ENCODE measurements at places on chromosomes 16 and 17.
A peak's percentile ranks its signal among the peaks of the same experiment; 100 is the strongest.

DNA sequence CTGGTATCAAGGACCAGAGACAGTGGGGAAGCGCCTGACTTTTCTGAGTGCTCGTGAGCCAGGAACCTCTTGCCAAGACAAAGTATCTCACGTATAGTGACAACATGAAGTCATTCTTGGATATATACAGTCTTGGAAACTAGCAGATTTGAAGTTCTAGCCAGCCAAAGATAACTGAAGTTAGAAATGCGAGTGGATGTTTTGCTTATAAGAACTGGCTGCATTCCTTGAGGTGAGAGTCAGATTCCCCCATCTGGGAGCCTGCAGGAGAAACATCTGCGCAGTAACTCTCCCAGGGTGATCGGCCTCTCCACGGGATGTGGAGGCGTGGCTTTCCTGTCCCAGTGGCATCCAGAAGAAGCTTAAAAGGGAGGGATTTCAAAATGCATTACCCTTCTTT is 89.8 kb downstream of the SHISA6 start:
- peak; percentile 1 for DNase-seq

DNA sequence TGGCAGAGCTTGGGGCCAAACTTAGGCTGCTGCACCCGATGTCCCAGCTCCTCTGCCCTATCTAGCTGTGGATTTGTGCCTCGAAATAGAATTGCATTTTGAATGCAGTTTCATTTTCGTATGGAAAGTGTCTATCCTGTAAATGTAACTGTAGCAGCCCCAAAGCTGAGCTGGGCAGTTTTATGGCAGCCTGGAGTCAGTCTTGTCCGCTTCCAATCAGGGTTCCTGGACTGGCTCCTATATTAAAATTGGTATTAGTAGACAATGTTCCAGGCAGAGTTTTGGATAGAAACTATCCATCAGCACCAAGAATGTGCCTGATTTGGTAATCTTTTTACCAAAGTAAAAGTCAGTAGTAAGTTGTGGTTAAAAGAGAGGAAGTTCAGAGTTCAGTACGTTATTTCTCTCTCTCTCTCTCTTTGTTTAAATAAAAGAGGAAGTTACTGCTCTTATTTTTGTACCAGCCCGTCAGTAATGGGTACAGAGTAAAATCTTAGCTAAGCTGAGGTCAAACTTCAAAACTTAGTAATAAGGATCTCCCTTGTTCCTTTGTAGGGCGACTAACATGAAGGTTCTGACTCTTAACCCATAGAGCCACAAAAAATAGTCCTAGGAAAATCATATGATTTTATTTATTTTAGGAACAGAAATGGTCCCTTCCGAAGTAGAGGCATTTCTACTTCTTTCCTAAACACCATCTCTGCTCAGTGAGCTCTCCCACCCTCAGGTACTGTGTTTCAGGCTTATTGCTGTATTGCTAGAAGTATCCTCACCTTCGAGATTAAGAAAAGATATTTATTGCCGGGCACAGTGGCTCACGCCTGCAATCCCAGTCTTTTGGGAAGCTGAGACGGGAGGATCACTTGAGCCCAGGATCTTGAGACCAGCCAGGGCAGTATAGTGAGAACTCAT is 28.0 kb downstream of the PRKCB start:
- DNase-seq, result no peak

- no peak for DNase-seq
Measured at GRCh38 chr16:53713403-53714204, 9.6 kb downstream of the FTO start.

DNA sequence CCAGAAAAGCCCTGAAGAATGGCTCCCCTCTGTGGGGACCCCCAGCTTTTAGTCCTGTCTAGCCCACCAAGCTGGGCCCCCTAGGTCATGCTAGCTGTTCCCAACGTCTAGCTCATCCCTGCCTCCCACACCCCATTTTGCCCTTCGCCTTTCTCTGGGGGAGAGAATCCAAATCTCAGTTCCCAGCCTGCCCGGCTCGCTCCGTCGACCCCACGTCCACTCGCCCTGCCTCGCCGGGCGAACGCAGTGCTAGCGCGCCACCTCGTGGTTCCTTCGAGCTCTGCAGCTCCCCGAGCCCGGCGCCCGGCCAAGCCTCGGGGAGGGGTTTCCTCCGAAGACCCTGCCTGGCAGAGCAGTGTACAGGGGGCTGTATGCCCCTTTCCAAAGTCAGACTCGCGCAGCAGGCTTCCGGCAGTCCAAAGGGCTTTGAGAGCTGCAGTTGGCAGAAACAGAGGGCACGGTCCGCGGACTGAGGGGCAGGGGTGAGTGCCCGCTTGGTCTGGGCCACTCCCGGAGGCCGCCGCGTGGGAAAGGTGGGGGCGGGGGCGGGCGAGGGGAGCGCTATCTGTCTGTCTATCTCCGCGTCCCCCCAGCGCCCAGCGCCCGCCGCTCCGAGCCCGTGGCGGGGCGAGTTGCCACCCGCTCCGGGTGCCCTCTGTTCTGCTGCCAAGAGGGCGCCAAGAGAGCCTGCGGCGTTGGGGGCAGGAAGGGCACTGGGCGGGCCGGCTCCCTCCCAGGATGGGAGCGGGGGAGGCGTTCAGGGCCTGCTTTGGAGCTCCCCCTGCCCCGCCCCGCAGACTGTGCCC is 1.7 kb upstream of the DLX3 start:
- DNase-seq, result peak; percentile 73

DNA sequence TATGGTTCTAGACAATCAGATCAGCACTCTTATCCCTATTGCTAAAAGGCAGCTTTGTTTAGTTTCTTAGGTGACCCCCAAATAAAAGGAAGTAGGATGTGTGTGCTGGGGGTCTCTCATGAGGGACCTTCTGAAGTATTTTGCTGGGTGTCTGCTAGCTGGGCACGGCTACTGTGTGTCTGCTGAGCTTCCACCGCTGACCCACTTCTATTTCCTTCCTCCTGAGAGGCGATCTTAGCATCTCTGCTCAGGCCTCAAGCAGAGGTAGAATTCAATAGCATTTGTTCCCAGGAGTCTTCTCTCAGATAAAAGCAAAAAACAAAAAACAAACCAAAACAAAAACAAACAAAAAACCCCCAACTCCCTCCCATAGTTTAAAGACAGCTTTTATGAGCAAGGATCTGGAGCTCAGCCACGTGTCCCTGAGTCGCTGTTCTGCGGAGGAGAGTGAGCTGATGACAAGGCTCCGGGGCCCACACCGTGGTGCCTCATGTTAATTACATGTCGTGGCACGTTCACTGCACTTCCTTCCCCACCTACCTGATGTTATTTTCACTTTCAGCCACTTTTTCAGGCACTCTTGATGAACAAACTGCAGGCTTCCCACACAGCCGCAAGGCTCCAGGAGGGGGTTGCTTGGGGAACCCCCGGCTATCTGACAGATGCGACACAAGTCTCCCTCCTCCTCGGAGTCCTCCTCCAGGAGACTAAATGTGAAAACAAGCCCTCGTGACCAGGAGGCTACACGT is 83.5 kb downstream of the MARCHF10 start:
- DNase-seq, result peak; percentile 40

GRCh38 chr17:80028030-80028429 is 7.6 kb downstream of the TBC1D16 start:
- no peak for DNase-seq

GRCh38 chr17:35218915-35219314 is 24.0 kb upstream of the SLFN5 start:
- no peak for DNase-seq

DNA sequence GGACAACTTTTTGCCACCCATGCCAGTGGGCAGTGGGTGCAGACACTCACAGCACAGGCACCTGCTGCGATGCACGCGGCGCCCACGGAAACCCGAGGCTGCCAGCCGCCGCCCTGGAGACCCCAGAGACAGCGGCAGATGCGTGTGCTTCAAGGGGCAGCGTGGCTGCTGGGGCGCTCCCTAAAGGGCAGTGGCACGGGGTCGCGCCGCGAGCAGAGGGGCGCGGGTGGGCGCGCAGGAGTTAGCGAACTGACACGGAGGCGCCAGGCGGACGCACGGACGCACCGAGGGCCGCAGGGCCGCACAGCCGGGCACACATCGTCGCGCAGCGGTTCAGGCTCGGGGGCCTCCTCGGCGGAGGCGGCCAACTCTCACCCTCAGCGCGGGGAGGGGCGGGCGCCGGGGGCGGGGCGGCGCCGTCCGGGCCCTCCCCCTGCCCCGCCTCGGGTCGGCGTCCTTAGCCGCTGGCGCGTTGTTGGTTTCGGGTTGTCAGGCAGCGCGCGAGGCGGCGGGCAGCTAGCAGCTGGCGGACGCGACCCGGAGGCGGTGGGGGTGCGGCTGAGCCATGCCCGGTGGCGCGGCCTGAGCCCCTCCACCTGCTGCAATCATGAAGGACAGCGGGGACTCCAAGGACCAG is at the start of gene KIF19:
TSS of gene KIF19 (plus strand) at position 484 of the 637 bp plus-strand sequence. CDS start at position 608, 124 bp downstream.
- DNase-seq, result peak; percentile 35

DNA sequence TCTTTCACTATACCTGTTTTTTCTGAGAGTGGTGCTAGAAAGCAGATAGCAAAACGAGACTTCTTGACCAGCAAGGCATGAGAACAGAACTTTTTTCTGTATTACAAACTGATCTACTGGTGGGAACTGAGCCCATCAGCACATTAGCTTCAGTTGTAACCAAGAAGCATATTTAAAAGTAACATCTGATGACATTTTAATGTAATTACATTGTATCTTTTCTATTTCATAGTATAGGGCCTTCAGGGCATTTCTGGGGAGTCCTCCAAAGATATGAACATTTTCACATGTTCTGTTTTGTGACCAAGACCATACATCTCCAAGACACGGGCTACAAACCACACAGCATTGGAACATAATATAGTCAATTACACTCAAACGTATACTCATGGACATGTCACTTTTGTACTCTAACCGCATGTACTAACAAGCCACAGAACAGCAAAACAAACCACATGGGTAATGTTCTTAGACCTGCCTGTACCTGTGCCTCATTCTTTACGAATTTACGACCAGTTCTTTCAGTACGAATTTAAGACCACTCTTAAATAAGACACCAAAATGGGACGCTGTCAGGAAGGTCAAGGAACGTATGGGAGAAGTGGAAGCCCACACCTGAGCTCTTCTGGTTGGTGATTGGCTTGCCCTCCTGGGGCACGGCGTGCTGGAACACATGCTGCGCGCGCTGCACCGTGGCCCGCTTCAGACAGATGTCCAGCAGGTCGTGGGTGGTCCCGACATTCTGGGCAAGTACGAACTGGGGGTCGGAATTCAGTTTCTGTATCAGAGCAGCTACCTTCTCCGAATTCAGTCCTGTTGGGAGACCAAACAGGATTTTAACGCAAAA is 825 bp downstream of the BLMH start:
- DNase-seq, result peak; percentile 65

DNA sequence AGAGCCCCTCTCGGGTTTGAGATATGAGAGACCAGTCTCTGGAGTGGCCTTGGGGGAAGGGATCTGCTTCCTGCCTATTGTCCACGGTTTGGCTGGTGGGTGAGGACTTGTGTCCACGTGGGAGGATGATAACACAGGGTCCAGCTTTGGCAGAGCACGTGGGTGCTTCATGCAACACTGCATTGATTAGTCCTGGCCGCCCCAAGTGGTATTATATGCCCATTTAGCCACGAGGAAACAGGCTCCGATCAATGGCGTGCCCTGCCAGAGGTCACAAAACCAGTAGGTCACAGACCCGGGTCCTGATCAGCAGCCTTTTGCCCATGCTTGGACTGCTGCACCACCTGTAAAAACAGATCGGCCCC is 141.6 kb downstream of the RGS9 start:
- no peak for DNase-seq

DNA sequence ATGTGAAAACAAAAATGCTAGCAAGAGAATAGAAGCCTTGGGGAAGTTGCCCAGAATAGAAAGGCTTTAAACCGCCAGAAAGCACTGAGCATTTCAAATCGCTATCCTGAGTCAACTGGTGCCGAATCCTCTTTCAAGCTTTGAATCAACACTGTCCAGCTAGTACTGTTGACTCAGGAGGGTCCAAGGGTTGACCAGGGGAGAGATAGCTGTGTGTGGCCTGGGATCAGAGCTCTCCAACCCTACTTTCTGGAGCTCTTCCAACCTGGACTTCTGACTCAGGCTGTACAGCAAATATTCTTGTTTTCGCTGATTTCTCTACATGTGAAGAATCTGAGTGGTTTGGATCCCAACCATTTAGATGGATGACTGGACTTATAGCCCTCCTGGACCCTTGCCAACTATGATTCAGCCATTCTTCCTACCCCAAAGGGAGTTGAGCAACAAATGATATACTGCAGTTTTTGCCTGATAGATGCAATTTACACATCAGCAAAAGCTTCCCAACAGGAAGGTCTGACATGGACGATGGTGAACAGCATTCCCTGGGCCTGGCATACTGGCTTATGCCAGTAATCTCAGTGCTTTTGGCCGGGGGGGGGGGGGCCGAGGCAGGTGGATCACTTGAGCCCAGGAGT is 154.0 kb upstream of the SDK2 start:
- DNase-seq, result peak; percentile 96

- DNase-seq, result no peak
Measured at GRCh38 chr16:15980329-15980728, 30.9 kb downstream of the ABCC1 start.

GRCh38 chr17:74231928-74232907 is 18.8 kb downstream of the TTYH2 start:
- DNase-seq, result no peak

DNA sequence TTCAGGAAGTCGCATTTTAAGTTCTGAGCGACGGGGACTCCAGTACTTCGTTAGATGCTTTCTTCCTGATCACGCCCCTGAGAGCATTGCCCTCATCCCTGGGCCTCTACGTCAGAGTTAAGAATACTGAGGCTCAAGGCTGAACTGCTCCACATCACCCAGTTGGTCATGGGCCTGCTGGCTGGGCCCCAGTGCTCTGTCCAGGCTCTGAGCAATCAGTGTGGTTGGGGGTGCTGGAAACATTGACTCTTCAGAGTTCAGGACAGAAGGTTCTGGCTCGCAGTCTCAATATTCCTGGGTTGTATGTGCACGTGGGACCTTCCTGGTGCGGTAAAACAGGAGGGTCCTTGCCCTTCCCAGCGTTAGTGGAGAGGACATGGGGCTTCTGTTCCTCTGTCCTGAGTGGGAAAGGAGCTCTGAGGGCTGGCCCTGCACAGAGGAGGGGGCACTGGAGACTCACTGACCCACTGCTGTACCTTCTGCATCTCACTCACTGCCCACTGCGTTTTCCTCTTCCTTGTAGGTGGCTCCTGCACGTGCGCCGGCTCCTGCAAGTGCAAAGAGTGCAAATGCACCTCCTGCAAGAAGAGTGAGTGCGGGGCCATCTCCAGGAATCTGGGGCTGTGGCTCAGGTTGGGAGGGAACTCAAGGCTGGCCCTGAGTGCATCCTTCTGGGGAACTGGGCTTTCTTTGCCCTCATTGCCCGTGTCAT is 518 bp downstream of the MT1E start:
- peak; percentile 94 for DNase-seq

- DNase-seq, result peak; percentile 95
Measured at GRCh38 chr16:2968738-2969544, at the start of gene PAQR4. PAQR4 (plus strand) TSS chr16:2969348; CDS start chr16:2969675, 327 bp downstream.

DNA sequence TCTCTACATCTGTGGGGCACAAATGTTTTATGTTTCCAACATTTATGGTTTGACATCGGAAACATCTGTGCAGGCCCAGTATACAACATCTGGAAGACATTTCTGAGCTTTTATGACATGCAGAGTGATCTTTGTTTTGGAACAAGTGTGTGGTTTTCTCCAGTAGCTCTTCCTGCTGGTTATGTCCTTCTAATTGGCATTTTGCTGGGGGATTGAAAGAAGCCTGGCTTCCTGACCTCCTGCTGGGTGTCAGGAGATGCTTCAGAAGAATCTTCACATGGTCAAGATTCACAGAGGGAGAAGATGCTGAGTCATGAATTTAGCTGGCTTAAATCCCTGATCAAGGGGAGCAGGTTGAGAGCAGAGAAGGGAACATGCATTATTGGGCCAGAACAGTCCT is 279.5 kb upstream of the MYOCD start:
- no peak for DNase-seq
